ENCODE measurements at places on chromosomes 1 and 21.

- no peak for DNase-seq
These were observed 123.6 kb downstream of the DTL start for GRCh38 chr1:212158912-212159796.

DNA sequence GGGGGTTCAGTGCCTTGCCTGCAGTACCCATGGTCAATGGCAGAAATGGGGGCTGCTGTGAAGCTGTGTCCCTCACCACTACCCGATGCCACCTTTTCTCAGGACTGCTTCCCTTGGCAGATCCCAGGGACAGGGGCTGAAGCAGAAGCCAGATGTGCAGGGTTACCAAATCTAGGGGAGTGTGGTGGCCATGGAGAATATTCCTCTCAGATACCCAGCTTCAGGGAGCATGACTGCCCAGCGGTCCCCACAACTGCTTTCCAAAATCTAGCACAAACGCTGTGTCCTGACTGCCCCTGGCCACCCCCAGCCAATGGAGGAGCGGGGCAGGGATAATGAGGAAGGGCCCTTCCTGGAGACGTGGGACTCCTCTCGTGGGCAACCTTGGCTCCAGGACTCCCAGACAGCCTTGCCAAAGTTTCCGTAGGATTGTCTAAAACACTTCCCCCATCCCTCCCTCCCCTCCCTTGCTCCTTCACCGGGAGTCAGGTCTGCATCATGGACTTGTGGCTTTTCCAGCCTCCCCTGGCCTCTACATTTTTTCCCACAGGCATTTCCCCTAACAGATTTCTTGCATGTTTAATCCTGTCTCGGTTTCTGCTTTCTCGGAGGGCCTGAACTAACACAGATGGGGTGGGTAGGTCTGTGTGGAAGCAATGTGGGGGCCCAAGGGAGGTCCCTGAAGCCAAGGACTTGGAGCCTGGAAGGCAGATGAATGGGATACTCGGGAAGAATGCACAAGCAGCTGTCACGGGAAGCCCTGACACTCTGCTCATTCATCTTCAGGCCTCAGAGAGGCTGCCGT lies 80.5 kb downstream of the OMA1 start:
- DNase-seq: no peak

DNA sequence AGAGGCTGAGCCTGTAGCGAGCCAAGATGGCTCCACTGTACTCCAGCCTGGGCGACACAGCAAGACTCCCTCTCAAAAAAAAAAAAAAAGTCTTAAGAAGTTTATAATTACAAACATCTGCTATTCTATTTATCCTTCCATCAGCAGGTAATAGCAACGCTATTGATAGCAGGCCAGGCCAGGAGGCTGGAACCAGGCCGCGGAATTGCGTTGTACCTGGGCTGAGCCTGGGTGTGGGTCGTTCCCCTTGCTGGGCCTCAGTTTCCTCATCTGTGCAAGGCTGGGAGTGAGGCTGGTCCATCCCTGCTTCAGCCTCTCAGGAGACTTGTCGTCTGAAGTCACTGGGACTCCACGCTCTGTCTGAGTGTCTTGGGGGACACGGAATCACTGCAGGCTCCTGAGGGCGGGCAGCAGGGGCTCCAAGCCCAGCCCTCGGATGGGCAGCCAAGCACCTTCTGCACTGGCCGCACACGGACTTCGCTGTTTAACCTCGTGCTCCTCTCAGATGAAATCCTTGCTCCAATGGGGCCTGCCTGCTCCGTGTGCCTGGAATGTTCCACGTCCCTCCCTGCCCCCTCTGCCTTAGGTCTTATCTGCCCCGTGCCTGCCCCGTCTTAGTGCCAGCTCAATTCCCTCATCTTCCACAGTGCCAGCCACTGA lies 103.9 kb upstream of the C1orf174 start:
- DNase-seq: no peak

DNA sequence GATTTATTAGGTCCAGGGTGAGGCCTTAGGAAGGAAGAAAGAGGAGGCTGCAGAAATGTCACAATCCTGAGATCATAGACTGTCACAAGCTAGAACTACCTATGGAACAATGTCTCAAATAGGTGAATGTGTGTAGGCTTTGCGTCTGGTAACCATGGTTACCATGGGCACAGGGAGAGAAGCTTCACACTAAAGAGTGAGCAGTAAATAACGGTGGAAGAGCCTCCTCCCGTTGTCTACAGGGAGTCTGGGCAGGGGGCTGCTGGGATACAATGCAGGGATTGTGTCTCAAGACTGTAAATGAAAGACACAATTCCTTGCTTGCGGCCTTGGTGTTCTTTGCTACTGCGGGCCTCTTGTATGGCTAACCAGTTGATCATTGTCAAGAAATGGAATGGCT lies 28.2 kb upstream of the KCNJ6 start:
- no peak for DNase-seq

DNA sequence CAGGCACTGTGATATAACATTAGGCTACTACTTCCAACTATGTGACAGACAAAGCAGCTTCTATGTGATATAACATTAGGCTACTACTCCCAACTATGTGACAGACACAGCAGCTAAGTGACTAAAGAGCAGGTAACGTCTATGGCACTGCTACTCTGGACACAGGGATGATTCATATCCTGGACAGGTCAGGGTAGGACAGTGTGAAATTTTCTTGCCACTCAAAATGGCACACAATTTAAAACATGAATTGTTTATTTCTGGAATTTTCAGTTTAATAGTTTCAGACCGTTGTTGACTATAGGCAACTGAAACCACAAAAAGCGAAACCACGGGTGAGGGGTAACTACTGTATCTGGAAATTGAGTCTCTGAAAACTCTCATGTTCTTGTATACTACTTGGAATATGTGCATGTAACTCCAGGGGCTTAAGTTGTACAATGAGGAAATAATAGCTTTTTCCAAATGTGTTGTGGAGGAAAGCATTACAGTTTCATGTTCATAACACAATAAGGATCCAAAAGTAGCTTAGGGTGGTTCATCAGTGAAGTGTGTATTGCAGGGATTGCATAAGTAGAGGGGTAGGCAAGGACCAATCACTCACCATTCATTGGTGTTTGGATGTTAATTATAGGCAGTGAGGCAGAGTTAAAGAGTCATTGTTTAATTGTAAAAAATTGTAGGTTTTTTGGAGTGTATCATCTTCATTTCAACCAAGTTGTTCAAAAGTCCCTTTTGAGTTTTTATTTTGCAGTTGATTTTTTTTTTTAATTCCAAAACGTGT lies 5.3 kb downstream of the DTL start:
- DNase-seq: no peak

GRCh38 chr1:192592981-192593708 lies 17.6 kb downstream of the RGS1 start:
- DNase-seq: no peak

DNA sequence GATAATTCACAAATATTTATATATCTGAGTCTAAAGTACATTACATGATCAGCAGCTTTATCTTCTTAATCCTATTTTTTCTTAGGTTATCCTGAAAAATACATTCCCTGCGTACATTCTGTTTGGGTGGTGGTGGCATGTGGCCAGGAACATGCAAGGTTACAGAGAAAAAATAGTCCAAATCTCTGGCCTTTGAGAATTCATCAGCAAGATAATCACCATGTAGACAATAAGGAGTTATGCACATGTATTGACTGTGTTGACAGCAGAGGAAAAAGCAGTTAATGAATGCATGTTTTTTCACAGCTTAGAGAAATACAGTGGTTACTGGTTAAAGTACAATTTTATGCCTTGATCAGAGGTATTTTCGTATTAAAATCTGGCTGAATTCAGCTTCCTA lies 49.0 kb downstream of the ABCA4 start:
- DNase-seq: no peak

- DNase-seq: no peak
These were observed 43.5 kb downstream of the TRIM33 start for GRCh38 chr1:114467491-114467890.
